ENCODE measurements at places on chromosomes 13 and 19. TPM values are rescaled to one million over a fixed set of nuclear protein-coding genes. Genes with fewer than 3 reads are reported as not detected.

The ZNF274 gene
- total RNA-seq, result 32.4 TPM

DNA sequence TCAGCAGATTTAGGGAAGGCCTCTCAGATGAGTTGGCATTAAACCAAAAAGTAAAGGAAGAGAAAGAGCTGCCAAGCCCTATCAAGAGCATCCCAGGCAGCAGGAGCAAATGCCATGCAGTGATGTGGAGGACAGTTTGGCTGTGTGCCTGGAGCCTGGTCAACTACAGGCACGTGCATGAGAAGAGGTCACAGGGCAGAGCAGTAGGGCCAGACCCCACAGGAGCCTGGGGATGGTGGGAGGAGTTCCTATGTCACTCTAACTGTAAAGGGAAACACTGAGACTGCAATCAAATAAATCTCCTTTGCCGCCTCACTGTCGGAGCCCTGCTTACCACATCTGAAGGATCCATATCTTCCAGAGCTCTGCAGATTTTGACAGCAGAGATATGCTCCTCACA lies 240.5 kb downstream of the ENOX1 start:
- no peak for DNase-seq

GRCh38 chr13:41554626-41555386 lies 97.5 kb downstream of the RGCC start:
- peak; percentile 67 for DNase-seq

DNA sequence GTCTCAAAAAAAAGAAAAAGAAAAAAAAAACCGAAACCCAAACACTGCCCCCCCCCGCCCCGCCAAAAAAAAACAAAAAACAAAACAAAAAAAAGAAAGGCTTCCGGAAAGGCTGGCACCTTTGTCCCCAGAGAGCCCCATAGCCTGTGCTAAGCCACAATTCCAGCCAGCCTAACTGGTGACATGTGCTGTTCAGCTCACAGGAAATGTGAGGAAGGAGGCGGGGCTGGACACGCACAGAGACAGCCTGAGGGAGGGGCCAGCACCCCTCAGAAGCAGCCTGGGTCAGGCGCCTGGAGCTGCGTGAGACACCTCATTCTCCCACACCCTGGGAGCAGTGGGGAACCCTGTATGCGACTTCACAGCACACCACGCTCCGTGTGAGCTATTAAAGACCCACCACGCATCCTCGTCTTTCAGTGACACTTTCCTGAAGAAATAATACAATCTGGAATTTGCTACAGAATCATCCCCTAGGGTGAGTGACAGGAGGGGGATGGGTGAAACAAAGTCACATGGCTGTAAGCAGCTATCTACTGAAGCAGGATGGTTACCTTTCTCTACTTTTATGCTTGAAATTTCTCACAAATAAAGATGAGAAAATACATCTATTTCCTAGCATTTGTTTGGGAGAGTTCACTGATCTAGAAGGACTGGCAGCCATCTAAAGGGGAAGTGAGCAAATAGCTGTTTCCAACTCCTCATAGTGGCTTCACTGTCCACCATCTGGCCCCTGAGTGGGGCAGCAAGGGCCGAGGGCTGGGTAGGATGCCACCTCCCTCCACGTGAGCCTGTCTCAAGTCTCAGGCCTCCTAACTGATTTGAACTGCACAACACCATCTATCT lies 12.3 kb upstream of the SLC35E1 start:
- peak; percentile 79 for DNase-seq

DNA sequence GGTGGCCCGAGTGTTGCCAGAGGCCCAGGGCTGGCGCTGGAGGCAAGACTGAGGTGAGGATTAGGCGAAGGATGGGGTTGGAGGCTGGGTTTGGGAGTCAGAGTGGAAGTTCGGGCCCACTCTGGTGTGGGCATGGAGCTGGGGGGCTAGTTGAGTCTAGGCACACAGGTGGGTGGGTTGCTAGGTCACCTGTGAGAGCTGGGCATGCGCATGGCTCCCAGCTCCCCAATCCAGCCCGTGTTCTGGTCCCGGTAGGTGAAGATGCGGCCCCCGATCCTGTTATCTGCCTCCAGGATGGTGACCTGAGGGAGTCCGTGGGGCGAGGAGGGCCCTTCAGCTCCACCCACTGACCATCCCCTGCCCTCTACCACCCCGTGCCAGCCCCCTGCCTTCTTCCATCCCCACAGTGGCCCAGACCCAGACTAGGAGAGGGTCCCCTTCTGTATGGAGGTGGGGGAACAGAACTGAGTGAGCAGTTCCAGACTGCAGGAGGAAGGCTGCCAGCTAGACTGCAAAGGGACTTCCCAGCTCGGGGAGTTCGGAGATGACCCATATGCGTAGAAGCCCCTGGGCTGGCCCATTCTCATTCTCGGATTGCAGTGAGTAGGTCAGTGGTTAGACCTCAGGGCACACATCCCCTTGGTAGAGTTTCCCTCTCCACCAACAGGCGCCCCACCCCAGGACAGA lies 1.7 kb downstream of the IL4I1 start:
- no peak for DNase-seq

DNA sequence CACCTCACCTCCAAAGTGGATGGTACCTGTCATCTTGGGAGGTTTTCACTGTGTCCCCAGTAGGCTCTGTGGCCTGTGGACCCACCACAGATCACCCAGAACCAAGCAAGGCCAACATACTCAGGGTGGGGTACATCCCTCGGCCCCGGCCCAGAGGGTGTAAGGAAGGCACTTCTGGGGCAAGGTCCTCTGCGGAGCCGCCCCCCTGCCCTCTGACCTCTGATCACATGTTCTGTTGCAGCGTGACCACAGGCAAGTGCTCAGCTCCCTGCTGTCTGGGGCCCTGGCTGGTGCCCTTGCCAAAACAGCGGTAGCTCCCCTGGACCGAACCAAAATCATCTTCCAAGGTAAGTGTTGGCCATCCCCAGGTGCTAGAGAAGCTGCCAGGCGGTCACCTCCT lies 36.7 kb downstream of the TMEM161A start:
- DNase-seq, result no peak

- DNase-seq, result no peak
Observed at GRCh38 chr13:104085611-104086010, 1019.4 kb upstream of the SLC10A2 start.

The KLK14 gene
- total RNA-seq, result 6.6 TPM

DNA sequence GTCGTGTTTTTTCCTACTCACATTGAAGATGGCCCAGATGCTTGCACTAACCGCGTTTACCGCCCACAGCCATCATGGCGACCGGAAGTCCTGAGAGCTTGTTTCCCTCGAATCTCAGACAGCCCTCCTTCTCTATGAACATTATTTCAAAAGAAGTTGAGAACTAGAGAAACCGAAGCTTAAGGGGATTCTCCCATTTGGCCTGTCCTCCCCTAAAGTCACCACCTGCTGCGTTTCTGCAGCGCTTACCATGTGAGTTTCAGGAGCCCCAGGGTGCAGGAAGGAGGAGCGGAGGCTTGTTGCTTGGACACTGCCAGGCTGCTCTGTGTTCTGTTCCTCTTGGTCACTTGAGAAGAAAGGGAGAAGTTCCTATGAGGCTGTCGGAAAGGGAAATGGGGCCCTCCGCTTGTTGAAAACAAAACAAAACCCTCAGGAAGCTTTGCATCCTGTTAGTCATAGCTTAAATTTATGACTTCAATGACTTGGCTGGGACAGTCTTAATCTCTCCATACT lies 6.2 kb downstream of the CARD8 start:
- peak; percentile 87 for DNase-seq

DNA sequence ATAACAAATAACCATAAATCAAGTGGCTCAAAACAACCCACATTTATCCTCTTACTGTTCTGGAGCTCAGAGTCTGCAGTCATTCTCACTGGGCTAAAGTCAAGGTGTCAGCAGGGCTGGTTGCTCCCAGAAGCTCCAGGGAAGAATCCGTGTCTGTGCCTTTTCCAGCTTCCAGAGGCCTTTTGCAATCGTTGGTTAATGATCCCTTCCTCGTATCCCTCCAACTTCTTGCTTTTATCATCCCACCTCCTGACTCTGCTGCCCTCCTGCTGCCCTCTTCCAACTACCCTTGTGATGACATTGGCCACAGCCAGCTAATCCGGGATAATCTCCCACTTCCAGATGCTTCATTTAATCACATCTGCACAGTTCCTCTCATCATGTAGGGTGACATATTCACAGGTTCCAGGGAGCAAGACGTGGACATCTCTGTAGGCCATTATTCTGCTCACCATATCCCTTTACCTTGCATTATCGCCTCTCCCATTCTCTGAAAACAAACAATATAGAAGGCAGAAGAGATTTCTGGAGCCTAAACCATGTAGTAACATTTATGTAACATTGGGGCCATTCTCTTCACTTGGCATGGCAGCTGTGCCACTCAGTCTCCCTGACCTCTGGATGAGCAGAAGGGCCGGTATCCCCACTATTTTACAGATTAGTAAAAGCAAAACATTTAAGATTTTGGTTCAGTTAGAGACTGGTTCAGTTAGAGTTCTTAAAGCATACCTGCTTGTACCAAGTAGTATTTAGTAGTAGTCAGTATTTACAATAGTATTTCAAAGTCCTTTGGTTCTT lies 53.5 kb downstream of the RFC3 start:
- DNase-seq, result no peak

- DNase-seq, result no peak
Observed at GRCh38 chr13:79419365-79419764, 13.3 kb upstream of the RBM26 start.

- DNase-seq, result no peak
Observed at GRCh38 chr19:2325281-2326046, 2.9 kb downstream of the LSM7 start.

The CEACAM6 gene
- total RNA-seq, result 31.9 TPM

DNA sequence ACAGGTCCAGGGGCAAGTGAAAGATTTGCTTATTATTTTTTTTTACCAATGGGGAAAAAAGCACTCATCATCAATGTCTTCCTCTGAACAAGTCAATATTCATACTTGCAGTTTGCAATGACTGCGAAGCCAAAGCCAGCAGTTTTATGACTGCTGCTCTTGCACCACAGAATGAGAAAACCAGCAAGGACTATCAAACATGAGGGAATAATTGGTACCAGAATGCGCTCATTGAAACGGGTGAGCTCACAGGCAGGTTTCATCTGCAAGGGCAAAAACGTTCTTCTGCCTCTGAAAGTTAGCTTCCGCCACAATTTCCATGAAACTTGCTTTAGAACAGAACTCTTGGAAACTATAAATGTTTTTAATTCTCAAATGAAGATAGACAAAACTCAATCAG lies 5.5 kb downstream of the DLEU7 start:
- DNase-seq, result no peak

DNA sequence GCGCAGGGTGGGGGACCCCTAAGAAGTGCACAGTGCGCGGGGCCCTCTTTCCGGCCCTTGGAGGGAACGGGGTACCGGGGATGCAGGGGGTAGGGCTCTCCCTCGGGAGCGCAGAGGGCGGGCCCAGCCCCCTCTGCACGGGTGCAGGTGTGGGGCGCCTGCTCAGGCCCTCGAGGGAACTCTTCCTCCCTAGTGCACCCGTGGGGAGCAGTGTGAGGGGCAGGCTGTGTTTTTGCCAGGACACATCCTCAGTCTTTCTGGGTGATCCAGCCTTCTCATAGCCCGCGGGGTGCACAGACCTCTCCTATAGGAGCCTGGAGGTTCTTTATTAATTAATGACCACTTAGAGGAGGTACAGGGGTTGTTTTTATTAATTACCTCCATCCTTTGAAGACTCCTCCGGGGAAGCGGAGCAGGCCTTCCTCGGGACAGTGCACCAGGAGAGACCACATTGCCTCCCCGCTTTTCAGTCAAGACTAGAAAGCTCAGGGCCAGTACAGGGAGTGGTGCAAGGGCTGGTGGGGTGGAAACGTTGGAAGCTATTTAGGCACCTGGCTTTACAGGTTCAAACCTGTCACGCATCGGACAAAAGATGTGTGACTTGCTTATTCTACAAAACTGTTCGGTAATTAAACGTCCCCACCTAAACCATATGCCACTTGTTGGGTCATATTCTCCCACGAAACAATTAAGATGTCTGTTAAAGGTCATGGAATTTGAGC lies 598 bp upstream of the GJB6 start:
- no peak for DNase-seq

DNA sequence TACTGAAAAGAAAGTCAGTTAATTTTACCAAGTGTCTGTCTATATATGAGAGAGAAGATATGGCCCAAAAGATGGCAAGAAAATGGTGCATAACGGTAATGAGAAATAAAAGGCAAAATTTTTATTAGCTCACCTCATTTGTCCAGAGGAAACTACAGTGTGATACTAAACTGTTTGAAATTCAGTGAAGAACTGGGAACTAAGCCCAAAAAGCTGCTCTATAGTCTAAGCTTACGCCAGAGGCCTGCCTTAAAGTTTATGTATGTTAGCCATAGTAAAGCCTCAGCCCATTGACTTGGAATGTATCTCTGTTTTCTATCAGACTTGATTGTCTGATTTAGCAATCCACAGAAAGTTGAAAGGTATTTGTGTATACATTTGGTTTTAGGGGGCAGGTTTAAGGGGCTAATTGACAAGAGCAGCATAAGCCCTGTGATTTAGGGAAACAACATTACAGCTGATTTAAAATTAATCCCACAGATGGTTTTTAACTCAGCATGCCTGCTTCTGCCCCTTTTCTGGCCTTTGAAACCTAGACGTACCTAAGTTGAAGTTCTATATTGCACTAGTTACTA lies 91.0 kb upstream of the MAB21L1 start:
- DNase-seq, result no peak

GRCh38 chr19:46372901-46373490 lies 26.1 kb downstream of the PPP5C start:
- peak; percentile 40 for DNase-seq

GRCh38 chr19:1473085-1473851 lies 5.7 kb downstream of the C19orf25 start:
- no peak for DNase-seq

DNA sequence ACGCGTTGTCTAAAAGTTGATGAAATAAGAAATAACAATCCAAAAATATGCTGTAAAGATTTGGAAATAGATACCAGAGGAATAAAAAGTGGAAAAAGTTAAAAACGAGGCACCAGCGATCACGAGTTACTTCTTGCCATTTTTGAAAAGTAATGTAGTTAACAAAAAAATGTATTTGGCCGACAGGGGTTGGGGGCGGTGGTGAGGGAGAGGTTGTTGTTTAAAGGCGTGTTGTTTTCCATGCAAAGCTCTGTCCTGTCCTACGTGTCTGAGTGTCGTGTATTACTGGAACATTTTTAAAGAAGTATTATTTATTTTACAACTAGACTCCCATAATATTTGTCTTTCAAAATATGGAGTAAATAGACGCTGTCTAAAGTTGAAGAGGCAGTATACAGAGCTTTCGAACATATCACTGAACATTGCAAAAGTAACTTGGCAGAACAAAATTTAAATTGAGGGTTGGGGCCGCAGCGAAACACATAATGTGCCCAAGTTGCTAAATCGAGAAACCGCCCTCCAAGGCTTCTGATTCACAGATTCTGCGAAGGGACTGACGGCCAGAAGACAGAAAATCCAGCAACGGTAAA lies 823 bp downstream of the FBXO17 start:
- DNase-seq, result no peak

All from Peyer's patch (tissue), 4 donors.